ENCODE measurements at places on chromosomes 12 and 14.

- no peak for DNase-seq
Observed at GRCh38 chr12:124077701-124078100, 104.7 kb downstream of the ZNF664 start.

- peak; percentile 80 for DNase-seq
Observed at GRCh38 chr14:70698288-70698687, 56.6 kb downstream of the TTC9 start.

GRCh38 chr14:35079742-35080141, 33.7 kb downstream of the FAM177A1 start:
- no peak for DNase-seq

GRCh38 chr12:28620281-28620680, 430.0 kb downstream of the CCDC91 start:
- no peak for DNase-seq

GRCh38 chr14:52563120-52563519, 10.5 kb downstream of the GPR137C start:
- no peak for DNase-seq

- no peak for DNase-seq
Observed at GRCh38 chr12:62691309-62691708, 224.7 kb downstream of the MON2 start.
